ENCODE measurements at places on chromosomes 6 and 20.

GRCh38 chr6:5150551-5151075 is 65.5 kb downstream of the PPP1R3G start:
- DNase-seq = no peak

- no peak for DNase-seq
These were observed 81.3 kb downstream of the SEL1L2 start for GRCh38 chr20:13909067-13909466.

GRCh38 chr6:137043710-137044365 is 927 bp downstream of the IL20RA start:
- DNase-seq = no peak

- no peak for DNase-seq
These were observed 563.1 kb downstream of the TFAP2A start for GRCh38 chr6:9851541-9852380.

DNA sequence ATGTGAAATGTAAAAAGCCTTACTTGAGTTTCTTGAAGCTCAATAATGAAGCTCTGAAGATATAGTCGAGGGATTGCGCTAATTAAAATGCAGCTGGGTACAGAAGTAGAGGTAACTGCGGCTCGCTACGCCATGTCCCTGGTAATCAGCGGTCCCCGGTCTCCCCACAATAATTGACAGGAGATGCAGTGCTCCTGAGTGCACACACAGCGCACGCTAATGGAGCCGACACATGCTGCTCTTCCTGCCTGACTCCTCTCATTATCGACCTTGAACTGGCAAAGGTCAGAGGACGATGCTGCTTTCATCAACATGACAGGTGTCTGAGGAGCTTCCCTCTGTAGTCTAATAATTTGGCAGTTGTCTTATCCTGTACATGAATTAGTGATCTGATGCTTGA is 365.9 kb downstream of the RNF144B start:
- no peak for DNase-seq

GRCh38 chr20:30611239-30611984 is 646.1 kb upstream of the DEFB115 start:
- DNase-seq = no peak

GRCh38 chr20:51796340-51796739 is 6.0 kb downstream of the SALL4 start:
- no peak for DNase-seq

DNA sequence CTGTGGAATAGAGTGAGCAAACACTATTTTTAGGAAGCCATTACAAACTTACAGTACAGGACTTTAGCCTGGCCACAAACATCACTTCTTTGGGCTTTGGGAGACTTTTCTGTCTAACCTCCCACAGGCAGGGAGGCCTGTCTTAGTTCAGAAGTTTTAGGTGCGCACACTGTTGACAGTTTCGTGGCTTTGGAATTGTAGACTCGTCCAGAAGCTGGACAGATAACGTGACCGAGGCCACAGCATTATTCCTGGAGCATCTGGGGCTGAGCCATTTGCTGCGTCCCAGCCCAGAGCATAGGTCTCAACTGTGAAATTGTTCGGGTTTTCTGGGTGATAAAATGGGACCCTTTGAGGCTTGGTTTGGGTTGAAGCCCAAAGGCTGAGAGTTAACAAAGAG is 53.8 kb downstream of the NDUFAF5 start:
- DNase-seq = no peak

GRCh38 chr6:106152952-106153351 is 66.8 kb downstream of the PRDM1 start:
- DNase-seq = no peak

GRCh38 chr6:1629316-1629715 is 19.6 kb downstream of the FOXC1 start:
- DNase-seq = no peak

DNA sequence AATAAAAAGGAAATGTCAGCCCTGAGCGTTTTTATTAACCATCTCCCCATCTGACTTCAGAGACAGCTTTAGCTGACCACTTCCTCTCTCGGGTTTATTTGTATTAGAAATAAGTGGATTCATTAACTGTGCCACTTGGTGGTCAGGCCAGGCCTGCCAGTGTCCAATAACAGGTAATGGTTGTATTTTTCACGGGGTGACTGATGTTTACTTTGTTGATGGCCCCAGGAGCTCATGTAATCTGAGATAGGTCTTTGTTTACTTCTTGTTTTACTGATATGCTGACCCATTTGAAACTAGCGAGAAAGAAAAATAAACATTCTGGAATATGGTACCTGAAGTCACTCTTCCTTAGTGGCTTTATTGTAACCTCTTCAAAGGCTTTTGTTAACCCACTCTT is 504.3 kb upstream of the SLC35B3 start:
- no peak for DNase-seq

- DNase-seq = no peak
These were observed 11.1 kb upstream of the ITPR3 start for GRCh38 chr6:33610067-33610466.

DNA sequence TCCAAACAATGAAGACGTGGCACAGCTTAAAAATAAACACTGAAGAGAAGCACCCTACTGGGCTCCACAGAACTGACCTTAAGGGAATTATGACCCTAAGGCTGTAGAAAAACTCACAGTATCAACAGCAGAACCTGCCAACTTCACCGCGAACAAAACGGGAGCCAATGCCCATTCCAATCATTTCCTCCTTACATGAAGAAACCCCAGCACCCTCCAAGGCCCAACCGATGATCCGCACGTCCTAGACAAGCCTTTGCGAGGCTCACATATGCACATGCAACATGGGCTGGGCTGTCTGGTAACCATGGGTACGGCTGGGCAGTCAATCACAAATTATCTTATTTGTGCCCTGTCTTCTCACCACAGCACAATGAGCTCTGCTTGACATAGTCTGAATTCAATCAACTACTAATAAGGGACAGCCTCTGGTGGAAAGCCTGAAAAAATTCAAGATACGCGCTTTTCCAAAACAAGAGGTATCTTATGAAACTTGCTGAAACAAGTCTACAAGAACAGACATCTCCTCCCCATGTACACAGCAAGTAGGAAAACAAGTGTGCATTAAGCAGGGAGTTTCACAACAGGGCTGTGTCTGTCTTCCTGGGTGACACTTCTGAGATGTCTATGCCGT is 1.7 kb downstream of the DIDO1 start:
- DNase-seq = peak; percentile 37

DNA sequence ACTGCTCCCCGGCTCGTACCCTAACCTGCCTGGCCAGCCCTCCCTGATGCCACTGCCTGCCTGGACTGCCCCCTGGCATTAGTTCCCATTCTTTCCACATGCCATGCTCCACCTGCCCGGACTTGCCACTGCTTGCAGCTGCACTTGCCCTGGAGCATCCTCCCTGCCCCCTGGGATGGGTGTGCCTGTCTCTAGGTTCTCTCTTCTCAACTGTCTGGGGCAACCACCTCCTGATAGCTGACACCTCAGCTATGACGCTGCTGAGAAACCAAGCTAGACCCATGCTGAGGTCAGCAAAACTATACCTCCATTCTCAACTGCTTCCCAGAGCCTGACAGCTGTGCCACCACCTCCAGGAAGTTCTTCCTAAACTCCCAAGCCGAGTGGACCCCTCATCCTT is 72.1 kb downstream of the PERP start:
- DNase-seq = no peak

DNA sequence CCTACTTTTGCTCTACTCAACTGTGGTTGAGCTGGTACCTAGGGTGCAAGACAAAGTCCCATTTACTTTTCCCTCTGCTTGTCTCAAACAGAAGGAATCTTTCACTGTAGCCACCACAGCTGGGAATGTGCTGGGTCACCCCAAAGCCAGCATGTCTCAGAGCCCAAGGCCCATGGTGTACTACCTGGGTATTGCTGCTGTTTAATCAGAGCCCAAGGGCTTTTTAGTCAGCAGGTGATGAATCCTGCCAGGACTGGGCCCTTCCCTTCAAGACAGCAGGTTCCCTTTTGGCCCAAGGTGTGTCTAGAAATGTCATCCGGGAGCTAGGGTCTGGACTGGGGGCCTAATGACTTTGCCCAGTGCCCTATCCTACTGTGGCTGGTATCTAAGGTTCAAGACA is 249.8 kb downstream of the HDGFL1 start:
- no peak for DNase-seq

DNA sequence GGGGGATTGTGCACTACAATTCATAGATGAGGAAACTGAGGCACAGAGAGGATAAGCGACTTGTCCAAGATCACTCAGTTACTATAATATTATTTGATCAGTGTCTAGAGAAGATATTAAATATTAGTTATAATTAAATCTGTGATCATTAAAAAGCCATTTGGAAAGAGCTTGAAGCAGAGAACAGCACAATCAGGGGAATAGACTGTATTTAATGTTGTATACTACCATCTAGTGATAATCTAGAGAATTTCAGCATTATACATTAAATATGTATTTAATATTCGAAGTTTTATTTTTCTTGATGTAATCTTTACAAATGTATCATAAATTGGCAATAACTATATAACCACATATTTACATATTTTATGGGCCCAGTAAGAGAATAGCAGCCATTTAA is 20.1 kb upstream of the MTCL3 start:
- no peak for DNase-seq

GRCh38 chr6:159038914-159039884 is 5.6 kb downstream of the TAGAP start:
- DNase-seq = no peak

- DNase-seq = no peak
These were observed 11.4 kb downstream of the ZC3H12D start for GRCh38 chr6:149473080-149474052.

DNA sequence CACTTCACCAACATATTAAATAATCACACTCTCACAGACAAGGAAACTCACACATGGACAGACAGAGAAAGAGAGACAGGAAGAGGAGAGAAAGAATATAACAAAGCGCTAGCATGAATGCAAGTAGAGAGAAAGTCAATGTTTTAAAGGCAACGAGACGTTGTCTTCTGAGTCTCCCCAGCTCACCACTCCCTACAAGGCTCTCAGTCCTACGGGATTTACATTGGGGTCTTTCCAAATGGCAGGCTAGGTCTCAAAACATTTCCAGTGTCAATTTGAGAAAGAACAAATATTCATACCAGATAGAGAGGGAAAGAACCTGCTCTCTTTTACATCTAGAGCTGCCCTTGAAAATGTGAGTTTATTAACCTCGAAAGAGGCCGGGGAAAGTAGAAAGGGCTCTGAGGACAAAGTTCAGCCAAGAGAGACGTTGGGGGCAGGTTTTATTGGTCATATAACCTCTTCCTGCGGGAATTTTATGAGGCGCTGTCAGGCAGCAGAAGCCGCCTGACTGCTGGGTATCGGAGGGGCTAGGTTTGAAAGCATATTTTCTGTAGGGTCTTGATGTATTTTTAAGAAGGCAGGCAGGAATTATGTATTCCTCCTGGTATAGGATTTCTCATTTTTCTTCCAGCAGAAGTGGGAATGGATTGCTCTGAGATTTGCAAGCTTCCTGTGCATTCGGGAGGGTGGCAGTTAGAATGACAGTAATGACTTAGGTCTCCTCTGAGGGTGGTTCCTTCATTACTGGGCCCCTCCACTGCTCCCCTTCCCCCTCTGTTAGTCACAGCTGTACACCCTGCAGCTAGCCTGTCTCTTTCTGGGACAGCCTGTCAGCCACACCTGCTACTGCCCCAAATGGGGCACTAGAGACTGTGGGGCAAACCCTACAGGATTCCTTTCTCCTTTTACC is 34.4 kb upstream of the KIF16B start:
- no peak for DNase-seq

DNA sequence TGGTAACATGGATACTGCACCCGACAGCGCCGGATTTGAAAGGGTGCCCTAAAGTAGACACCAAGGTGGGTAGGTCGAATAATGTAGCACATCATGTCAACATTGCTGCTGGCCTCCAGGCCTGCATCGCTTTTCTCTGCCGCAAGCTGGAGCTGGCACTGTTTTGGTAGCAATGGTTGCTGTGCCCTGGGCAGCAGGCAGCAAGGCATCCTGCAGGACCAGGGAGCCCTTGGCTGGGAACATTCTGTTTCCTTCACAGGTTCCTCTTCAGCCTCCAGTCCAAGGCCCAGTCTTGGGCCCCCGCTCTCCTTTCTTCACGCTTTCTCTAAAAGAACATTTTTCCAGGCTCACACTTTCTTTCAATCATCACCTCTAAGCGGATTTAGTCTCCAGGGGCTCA is 365.8 kb upstream of the JARID2 start:
- DNase-seq = no peak

GRCh38 chr6:81304466-81304865 is 448.0 kb downstream of the TENT5A start:
- DNase-seq = no peak

- no peak for DNase-seq
These were observed 28.6 kb downstream of the MYLIP start for GRCh38 chr6:16157492-16157891.

- no peak for DNase-seq
These were observed 354.5 kb downstream of the CBLN4 start for GRCh38 chr20:55650657-55651360.

DNA sequence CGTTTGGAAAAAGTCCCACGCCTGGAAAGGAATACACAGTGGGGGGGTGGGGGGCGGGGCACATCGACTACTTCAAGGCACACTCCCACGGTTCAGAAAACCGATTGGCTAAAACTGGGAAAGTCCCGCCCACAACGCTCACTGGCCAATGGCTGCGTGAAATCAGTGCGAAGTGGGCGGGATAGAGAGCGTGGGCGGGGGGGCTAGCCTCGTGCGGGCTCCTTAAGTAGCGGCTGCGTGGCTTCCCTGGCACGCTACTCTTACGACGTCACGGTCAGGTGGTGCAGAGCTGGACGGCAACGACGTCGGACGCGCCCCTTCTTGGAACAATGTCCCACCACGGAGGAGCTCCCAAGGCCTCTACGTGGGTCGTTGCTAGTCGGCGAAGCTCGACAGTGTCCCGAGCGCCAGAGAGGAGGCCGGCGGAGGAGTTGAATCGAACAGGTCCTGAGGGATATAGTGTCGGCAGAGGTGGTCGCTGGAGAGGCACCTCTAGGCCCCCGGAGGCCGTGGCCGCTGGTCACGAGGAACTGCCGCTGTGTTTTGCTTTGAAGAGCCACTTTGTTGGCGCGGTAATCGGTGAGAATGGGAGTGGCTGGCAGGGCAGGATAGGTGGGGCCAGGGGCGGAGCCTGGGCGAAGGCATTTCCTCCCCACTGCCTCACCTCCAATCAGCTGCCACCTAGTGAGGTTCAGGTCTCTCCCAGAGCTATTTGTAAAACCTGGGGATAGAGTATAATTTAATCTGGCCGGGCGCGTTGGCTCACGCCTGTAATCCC is at the start of gene DDX43:
DDX43 (plus strand) TSS at position 252 of the 778 bp plus-strand sequence; CDS start at position 330, 78 bp downstream.
- DNase-seq = peak; percentile 8

- no peak for DNase-seq
These were observed 38.2 kb downstream of the DTD1 start for GRCh38 chr20:18625907-18626655.

All from T-helper 22 cell (primary cell).